ENCODE measurements at places on chromosomes 5 and 9.

- no peak for DNase-seq
Observed at GRCh38 chr9:135010586-135010860, 76.9 kb upstream of the OLFM1 start.

DNA sequence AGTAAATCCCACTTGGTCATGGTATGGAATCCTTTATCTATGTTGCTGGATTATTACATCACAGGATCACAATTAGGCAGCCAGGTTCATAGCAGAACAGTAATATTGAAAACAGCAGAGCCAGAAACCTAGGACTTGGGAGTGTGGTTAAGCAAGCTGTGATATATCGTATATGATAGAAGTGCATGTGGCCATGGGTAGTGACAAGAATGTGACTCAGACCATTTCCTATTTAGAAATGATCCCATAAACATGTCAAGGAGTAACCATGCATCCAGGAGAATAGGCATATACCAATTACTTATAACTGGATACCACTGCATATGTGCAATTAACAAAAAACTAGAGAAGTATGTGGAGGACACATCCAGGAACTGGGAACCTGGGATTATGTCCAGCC lies 31.2 kb downstream of the AMBP start:
- DNase-seq, result peak; percentile 50

- DNase-seq, result no peak
Observed at GRCh38 chr9:108830272-108830671, 25.5 kb downstream of the ACTL7B start.

DNA sequence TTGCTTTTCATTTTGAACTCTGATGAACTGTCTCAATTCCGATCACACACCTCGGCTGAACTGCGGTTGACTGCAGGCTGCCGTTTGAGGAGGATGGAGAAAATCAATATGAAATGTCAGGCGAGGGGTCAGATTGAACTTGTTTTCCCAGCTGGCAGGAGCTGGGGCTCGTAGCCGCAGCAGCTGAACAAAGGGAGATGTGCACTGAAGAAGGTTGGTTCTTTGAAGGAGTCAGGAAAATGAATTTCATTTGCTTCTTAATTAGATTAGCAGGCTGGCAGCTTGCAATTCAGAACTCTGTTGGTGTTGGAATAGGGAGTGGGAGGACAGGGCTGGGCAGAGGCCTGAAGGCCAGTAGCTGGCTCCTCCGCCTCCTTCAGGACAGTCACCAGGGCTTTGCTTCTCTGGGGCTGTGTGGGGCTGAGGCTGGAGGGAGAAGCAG lies 117.4 kb upstream of the GPR151 start:
- no peak for DNase-seq

DNA sequence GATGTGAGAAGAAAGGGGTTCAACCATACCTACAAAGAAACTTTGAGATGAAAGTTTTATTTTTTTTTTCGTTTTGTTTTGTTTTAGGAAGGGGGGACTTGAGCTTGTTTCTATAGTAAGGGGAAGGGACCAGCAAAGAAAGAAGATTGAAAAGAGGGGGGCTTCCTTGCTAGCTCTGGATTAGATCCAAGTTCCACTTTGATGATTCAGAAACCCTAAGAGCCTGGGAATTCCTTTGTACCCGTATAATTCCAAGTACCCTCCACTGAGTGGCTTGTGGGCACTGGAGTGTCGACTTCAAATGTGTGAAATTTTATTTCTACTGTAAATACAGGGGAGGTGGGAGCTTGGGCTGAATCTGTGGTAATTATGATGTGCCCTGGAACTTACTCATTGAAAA lies 10.9 kb downstream of the MAMDC2 start:
- DNase-seq, result no peak

DNA sequence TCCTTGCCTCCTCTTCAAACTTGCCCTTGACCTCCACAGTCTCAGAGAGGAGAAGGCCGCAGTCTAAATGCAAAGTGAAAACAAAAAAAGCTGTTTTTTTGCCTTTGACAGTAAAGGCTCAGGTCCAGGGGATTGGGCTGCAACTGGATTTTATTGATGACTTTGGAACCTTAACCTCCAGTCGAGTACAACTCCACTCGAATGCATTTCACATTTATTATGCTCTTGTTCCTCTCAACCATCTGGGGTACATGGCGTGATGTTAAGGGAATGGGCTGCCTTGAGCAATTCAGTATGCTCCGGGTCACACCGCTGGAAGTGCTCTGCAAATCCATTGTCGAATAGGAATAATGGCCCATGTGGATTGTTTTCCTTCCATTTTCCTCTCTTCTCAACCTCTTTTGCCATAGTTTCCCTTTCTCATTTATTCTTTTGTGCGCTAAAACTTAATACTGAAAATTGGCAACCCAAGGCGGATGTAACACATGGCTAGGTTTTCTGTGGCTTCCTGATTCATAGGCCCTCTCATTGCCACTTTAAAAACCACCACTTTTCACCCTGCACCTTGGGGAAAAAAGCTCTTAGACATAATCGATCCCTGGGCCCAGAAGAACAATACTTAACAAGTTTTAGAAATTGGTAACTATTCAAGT lies 34.3 kb downstream of the ITK start:
- no peak for DNase-seq

DNA sequence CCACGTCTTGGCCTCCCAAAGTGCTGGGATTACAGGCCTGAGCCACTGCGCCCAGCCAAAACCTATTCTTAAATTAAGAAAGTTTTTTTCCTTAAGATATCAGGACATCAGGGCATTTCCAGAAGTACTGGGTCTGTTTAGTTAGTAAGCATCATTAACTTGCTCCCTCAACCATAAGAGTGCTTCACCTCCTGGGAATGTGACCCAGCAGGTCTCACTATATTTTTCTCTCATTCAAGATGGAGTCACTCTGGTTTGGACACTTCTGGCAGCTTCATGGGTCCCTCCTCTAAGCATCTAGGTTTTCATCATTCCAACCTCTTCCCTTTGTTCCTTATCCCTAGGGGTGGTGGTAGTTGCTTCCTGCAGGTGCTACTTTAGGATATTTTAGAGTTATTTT lies 10.3 kb upstream of the BRD3OS start:
- DNase-seq, result no peak

- DNase-seq, result no peak
Observed at GRCh38 chr5:961711-962240, 46.8 kb upstream of the NKD2 start.

DNA sequence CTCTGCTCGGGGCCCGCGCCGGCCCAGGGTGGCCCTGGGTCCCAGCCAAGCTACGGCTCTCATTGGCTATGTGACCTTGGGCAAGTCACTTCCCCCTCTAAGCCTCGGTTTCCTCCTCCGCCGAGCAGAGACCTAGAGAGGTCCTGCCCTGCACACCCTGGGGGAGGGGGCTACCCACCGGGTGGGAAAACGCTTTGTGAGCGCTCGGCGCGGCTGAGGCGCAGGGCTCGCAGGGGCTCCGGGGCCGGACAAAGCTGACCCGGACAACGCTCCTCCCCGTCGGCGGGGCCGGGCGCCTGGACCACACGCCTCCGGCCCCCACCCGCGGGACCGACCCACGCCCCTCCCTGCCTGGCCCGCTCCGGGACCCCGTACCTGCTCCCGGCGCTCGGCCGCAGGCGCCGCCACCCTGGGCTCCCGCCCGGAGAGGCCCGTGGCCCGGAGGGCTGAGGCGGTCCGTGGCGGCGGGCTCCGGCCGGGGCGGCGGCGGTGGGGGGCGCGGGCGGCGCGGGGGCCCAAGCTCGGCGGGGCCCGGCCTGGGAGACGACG lies 85.7 kb upstream of the MELK start:
- no peak for DNase-seq

GRCh38 chr5:135729321-135729786 lies 105.1 kb upstream of the SLC25A48 start:
- DNase-seq, result peak; percentile 13

DNA sequence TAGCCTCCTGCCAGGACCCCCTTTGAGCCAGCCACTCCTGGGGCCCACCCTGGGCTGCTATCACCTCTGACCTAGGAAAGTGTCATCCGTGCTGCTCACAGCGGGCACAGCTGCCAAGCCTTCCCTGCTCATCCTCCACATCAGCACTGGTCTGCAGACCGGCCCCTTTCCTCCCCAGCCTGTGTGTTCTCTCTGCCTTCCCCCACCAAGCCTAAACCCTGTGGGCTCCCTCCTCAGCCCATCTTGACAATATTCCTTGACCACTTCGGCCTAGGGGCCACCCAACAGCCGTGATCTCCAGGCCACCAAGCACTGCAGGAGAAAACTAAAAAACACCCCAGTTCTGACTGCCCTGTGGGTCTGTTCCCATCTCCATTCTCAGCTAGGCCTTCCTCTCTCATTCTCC lies 135.1 kb downstream of the DAB2IP start:
- DNase-seq, result no peak

GRCh38 chr5:10418654-10419345 lies 22.9 kb upstream of the ROPN1L start:
- DNase-seq, result no peak

GRCh38 chr5:58330781-58331180 lies 129.1 kb downstream of the PLK2 start:
- DNase-seq, result no peak

DNA sequence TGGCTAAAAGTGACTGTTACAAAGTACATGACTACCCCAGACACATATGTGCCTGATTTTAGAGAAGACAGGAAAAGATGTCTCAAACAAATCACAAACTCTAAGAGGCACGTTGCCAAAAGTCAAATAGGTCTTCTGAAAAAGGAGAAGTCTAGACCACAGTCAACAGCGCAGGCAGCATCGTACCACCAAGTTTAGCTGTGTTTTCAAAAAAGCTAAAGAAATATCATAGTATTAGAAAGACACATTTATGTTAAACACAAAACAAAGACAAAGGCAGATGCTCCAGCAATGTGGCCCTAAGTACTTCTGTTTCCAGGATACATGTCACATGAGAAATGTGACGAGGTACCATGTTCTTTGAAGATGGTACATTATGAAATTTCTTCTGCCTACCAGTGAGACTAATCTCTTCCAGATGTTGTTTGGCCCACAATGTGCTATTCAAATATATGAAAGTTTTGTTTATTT lies 43.5 kb downstream of the LPAR1 start:
- DNase-seq, result peak; percentile 77

GRCh38 chr9:109815366-109815947 lies 35.5 kb downstream of the PALM2AKAP2 start:
- DNase-seq, result peak; percentile 19

DNA sequence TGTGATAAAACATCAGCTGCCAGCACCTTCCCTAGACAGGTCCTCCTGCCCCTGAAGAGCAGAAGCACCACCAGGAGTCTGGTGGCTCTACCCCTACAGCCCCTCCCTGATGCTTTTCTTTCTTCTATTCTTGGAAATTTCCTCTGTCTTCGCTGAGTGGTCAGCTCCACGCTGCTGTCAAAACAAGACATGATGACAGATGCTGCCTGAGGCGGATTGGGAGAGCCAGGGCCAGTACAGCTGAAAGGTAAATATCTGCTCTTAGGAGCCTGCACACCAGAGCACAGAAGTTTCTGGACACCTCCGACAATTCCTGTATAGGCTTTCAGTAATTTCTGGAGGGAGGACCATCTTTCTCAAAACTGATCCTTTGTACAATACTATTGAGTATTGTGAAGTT lies 4.7 kb upstream of the OR1Q1 start:
- no peak for DNase-seq

GRCh38 chr9:27437652-27438373 lies 86.3 kb upstream of the IFNK start:
- peak; percentile 60 for DNase-seq

- DNase-seq, result no peak
Observed at GRCh38 chr5:95931079-95931833, 30.4 kb downstream of the ELL2 start.

DNA sequence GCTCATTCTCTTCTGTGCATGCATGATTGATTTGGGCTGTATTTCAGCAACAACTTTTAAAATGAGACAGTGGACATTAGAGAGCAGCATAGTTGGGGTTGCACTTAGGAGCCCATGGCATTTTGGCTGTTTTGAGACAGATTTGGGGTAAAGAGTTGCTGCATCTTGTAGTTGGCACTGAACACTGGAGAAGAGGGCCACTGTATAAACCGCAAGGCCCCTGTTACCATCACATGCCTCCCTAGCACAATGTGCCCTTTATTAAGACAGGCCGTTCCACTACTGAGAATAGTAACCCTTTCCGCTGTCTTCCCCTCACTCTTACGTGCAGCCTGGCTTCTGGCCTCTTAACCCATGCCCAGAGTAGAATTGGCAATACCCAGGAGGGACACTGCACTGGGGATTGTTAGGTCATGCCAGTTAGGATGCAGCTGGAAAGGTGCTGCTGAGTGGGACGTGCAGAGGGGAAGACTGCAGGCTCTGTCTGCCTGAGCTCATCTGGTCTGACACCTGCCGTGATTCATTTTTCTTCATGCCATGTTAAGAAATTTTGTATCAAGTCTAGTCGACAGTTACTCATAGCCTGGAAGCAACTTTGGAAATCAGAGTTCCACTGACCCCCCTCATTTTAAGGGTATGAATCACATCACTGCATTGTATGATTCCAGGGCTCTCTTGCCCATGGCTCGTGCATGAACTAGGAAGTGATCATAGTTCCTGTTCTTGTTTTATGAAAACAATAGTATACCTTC lies 146.9 kb upstream of the DMRT1 start:
- DNase-seq, result peak; percentile 57

GRCh38 chr5:138953387-138954256 lies 78.5 kb upstream of the LRRTM2 start:
- peak; percentile 74 for DNase-seq

GRCh38 chr9:114108016-114108833 lies 9.1 kb upstream of the KIF12 start:
- peak; percentile 75 for DNase-seq

DNA sequence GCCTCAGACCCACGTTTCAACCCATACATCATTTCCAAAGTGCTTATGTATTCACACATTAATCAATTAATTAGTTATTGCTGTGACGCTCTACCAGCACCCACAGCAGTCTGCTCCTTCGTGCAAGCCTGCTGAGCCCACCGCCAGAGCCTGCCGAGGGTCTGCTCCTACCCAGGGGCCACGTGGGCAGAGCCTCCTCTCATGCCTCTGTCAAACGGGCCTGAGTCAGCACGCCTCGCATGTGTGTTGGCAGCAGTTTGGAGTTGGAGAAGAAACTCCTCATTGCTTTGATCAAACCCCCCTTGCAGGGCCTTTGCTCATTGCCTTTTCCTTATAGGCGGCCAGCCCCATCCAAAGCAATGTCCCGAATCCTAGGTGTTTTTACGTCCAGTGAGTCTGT lies 256.2 kb upstream of the IRX4 start:
- DNase-seq, result no peak

GRCh38 chr9:78021697-78022096 lies 9.9 kb downstream of the GNAQ start:
- DNase-seq, result no peak

All from fibroblast of villous mesenchyme (primary cell).